Activated CD4-positive, alpha-beta T cell treated with anti-CD3 and anti-CD28 coated beads, Interleukin-2, amount 10 ng/mL, durations not matched to agents 7 days and 5 days (primary cell): ENCODE measurements at places on chromosomes 6 and 20. TPM values are rescaled to one million over a fixed set of nuclear protein-coding genes. Genes with fewer than 3 reads are reported as not detected.

The SERINC3 gene
- 82.2 TPM for total RNA-seq

The LHFPL5 gene
- not detected for total RNA-seq

The SNAP91 gene
- total RNA-seq: not detected

The BPI gene
- not detected for total RNA-seq

The PACRG gene
- total RNA-seq: not detected

The DZANK1 gene
- total RNA-seq: 1.7 TPM

The CLVS2 gene
- total RNA-seq: not detected

The TENT5A gene
- total RNA-seq: 2.0 TPM

The IPCEF1 gene
- total RNA-seq: 26.2 TPM

The RNF182 gene
- total RNA-seq: not detected

The MGME1 gene
- total RNA-seq: 36.8 TPM

The JPH2 gene
- not detected for total RNA-seq

The BEND3 gene
- 2.7 TPM for total RNA-seq

DNA sequence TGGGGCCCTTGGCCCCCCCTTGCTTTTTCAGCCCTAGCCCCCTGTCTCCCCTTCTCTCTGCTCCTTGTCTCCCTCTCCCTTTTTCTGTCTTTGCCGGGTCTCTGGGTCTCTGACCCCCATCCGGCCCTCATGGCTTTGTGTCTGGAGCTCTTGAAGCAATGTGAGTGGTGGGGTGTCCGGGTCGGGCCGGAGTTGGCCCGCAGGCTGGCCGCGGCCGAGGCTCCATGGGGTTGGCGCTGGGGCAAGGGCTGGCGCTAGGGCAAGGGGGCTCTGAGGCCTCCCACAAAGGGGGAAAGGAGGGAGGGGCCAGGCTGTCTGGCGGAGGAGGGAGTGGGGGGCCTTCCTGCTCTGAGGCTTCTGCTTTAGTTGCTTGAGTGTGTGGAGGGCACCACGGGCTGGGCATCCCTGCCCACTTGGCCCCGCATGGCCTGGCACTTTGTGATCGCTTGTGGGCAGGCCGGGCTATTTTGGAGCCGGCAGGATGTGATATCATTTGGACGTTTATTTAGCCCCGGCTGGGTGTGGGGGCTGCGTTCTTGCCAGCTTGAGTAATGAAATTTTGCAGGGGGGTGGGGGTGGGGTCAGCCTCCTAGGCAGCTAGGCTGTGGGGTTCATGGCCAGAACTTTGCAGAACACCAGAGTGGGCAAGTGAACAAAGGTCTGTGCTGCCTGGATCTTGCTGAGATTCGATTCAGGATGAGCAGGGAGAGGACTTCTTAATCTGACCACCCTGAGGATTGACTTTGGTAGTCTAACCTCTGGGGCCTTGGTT lies 78.7 kb upstream of the MYL9 start:
- peak overlapping the region; percentile 92 for H3K27ac ChIP-seq
- peak overlapping the region; percentile 94 for H3K4me3 ChIP-seq
- no peak for DNase-seq
- H3K4me1 ChIP-seq: peaks cover 64% of the 10 kb centered on the region
- H3K27me3 ChIP-seq: no peaks in the 10 kb centered on the region

GRCh38 chr6:40764726-40765125 lies 177.6 kb upstream of the LRFN2 start:
- H3K27me3 ChIP-seq: peaks cover 5% of the 10 kb centered on the region
- H3K4me1 ChIP-seq: no peaks in the 10 kb centered on the region
- H3K27ac ChIP-seq: no peak overlapping the region
- no peak for DNase-seq
- H3K4me3 ChIP-seq: no peak overlapping the region

- peaks cover 2% of the 10 kb centered on the region for H3K4me1 ChIP-seq
- H3K27ac ChIP-seq: no peak overlapping the region
- no peak for DNase-seq
Measured at GRCh38 chr20:18750735-18751134, 62.8 kb upstream of the SCP2D1 start.

GRCh38 chr6:10521104-10521808 lies at the start of gene GCNT2:
TSS of gene GCNT2 (plus strand) at chr6:10521351. CDS start at chr6:10528912, 7,561 bp downstream.
- H3K27ac ChIP-seq: no peak within 1 kb of the TSS
- peaks cover 10% of the 10 kb centered on the region for H3K4me1 ChIP-seq
- no peaks in the 10 kb centered on the region for H3K27me3 ChIP-seq
- DNase-seq: no peak
- no peak within 1 kb of the TSS for H3K4me3 ChIP-seq

DNA sequence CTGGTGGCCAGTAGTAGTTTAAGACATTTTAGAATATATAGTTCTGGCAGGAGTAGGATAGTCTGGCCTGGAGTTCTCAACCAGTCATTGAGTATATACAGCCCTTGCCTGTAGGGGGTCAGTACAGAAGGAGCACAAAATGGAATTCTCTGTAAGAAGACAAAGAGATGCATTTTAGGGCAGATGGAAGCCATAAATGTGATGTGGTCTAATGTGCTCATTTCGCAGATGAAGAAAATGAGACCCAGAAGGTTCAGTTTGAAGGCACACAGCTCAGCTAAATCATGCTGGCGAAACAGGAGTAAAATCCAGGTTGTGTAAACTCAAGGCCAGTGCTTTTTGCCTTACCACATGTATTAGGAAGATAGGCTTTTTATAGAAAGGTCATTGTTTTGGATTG lies 29.6 kb downstream of the QKI start:
- peaks cover 5% of the 10 kb centered on the region for H3K36me3 ChIP-seq
- no peaks in the 10 kb centered on the region for H3K27me3 ChIP-seq
- no peak overlapping the region for H3K27ac ChIP-seq

DNA sequence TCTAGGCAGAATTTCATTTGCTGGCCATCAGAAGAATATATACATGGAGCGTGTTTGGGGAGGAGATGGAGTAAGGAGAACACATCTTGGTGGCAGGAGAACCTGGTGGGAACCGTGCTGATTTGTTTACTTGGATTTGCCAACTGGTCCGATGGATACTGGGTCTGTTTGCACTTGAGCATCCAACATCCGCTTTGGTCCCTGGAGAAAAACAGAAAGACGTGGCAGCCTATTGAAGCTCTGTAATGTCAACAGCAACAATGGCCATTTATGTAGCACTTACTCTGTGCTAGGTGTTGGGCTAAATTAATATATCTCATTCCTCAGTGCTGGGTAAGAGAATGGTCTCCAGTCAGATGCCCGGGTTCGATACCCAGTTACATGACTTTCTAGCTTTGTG lies 125.6 kb downstream of the BCAS1 start:
- H3K36me3 ChIP-seq: no peaks in the 10 kb centered on the region
- H3K4me1 ChIP-seq: peaks cover 55% of the 10 kb centered on the region
- H3K27ac ChIP-seq: no peak overlapping the region
- H3K4me3 ChIP-seq: no peak overlapping the region

DNA sequence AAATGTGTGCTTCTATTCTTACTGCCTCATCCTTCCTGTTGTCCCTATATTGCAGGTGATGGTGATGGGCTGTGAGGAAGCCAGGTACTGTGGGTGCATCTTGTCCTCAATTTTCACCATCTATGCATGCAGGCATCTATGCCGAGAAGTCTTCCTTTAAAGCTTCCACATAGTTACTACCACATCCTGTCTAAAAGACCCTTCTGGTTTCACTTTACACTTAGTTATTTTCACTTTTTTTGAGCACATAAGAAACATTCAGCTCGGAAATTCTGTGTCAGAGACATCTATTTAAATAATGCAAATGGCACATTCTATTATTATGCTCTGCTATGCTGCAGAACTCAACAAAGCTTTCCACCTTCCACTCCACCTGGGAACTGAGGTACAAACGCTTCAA lies 28.2 kb upstream of the FABP7 start:
- no peaks in the 10 kb centered on the region for H3K27me3 ChIP-seq

DNA sequence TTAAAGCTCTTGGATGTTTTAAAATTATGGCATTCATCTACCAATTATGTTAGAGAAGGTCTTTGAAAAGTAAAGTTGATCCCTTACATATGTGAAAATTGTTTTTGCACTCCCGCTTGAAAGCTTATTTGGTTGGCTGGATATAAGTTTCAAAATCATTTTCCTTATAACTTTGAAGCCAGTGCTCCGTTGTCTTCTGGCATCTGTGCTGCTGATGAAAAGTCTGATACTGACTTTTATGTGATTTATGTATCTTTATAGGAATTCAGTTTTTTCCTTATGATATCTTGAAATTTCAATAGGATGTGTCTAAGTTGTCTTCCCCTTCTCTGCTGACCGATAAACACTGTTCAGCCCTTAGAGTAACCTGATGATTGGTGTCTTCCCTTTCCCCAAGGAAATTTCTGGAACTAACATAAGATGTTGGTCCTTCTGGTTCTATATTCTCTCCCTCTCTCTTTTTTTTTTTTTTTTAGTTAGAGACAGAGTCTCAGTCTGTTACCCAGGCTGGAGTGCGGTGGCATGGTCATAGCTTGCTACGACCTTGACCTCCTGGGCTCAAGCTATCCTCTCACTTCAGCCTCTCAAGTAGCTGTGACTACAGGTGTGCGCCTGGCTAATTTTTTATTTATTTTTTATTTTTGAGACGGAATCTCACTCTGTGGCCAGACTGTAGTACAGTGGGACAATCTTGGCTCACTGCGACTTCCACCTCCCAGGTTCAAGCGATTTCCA lies 12.7 kb downstream of the PANK2 start:
- H3K4me1 ChIP-seq: peaks cover 57% of the 10 kb centered on the region
- H3K36me3 ChIP-seq: peaks cover 12% of the 10 kb centered on the region
- H3K27ac ChIP-seq: peak overlapping the region; percentile 66
- no peak overlapping the region for H3K4me3 ChIP-seq
- DNase-seq: no peak

GRCh38 chr6:84908304-84908904 lies 144.0 kb upstream of the TBX18 start:
- no peaks in the 10 kb centered on the region for H3K4me1 ChIP-seq
- H3K4me3 ChIP-seq: no peak overlapping the region
- no peaks in the 10 kb centered on the region for H3K36me3 ChIP-seq
- no peak for DNase-seq
- H3K27ac ChIP-seq: no peak overlapping the region

- DNase-seq: no peak
- H3K4me1 ChIP-seq: peaks cover 34% of the 10 kb centered on the region
- peak overlapping the region; percentile 7 for H3K27ac ChIP-seq
Measured at GRCh38 chr6:13576017-13576416, 1.6 kb downstream of the SIRT5 start.

GRCh38 chr6:158500016-158500735 lies 59.7 kb upstream of the TMEM181 start:
- no peaks in the 10 kb centered on the region for H3K27me3 ChIP-seq
- DNase-seq: no peak
- no peak overlapping the region for H3K27ac ChIP-seq
- no peaks in the 10 kb centered on the region for H3K4me1 ChIP-seq
- H3K4me3 ChIP-seq: no peak overlapping the region

GRCh38 chr20:38302786-38303185 lies 1.2 kb upstream of the BPI start:
- DNase-seq: no peak
- H3K36me3 ChIP-seq: no peaks in the 10 kb centered on the region
- H3K27me3 ChIP-seq: peaks cover 42% of the 10 kb centered on the region
- peaks cover 19% of the 10 kb centered on the region for H3K4me1 ChIP-seq

- peaks cover 56% of the 10 kb centered on the region for H3K4me1 ChIP-seq
- H3K4me3 ChIP-seq: no peak overlapping the region
- H3K27me3 ChIP-seq: no peaks in the 10 kb centered on the region
- H3K36me3 ChIP-seq: peaks cover 58% of the 10 kb centered on the region
Measured at GRCh38 chr6:35640017-35640664, 48.6 kb downstream of the FKBP5 start.

DNA sequence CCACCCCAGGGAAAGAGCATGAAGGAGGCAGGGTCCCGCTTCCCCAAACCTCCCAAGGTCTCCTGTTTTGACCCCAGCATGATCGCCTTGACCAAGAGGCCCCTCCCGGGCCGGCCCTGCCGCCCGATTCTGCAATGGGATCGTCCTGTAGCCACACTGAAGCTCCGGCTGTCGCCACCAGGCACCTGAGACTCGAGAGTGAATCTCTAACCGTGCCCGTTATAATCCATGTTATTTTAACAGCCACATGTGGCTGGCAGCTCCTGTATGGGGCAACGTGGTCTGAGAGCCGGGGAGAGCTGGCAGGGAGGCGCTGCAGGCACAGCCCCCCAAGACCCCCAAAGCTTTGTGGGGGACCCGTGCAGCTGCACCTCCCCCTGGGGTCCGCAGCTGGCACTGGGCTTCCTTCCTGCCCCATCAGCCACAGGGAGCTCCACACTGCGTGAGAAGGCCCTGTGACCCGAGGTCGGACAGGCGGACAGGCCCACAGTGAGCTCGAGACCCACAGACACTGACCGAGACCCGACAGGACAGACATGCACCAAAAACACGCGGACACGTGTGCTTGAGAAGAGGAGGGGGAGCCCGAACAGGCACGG lies 51.3 kb downstream of the KCNQ2 start:
- no peak overlapping the region for H3K27ac ChIP-seq
- no peaks in the 10 kb centered on the region for H3K27me3 ChIP-seq
- no peaks in the 10 kb centered on the region for H3K36me3 ChIP-seq
- H3K4me3 ChIP-seq: no peak overlapping the region
- DNase-seq: no peak
- H3K4me1 ChIP-seq: no peaks in the 10 kb centered on the region

GRCh38 chr6:75550544-75551167 lies 51.0 kb upstream of the SENP6 start:
- H3K27me3 ChIP-seq: no peaks in the 10 kb centered on the region
- peaks cover 11% of the 10 kb centered on the region for H3K4me1 ChIP-seq
- DNase-seq: no peak
- no peaks in the 10 kb centered on the region for H3K36me3 ChIP-seq

DNA sequence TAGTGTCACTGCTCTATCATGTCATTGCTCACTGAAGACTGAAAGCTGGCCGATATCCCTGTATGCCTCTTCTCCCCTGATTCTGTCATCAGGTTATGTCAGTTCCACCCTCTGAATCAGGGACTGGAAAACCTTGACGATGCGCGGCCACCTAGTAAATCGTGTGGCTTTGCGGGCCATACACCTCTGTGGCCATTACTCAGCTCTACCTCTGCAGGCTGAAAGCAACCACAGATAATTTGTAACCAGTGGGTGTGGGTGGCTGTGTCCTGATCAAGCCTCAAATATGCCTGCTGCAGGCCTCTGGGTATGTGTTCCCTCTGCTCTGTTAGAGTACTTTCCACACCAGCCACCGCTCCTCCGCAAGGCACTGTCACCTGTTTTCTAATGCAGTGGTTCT lies 105.2 kb downstream of the GMPR start:
- H3K36me3 ChIP-seq: peaks cover 1% of the 10 kb centered on the region
- H3K27me3 ChIP-seq: no peaks in the 10 kb centered on the region
- no peak overlapping the region for H3K4me3 ChIP-seq
- no peak overlapping the region for H3K27ac ChIP-seq

- H3K27me3 ChIP-seq: no peaks in the 10 kb centered on the region
- H3K27ac ChIP-seq: no peak overlapping the region
- no peak overlapping the region for H3K4me3 ChIP-seq
- no peaks in the 10 kb centered on the region for H3K4me1 ChIP-seq
- no peak for DNase-seq
Measured at GRCh38 chr6:128899341-128900050, 16.6 kb downstream of the LAMA2 start.

DNA sequence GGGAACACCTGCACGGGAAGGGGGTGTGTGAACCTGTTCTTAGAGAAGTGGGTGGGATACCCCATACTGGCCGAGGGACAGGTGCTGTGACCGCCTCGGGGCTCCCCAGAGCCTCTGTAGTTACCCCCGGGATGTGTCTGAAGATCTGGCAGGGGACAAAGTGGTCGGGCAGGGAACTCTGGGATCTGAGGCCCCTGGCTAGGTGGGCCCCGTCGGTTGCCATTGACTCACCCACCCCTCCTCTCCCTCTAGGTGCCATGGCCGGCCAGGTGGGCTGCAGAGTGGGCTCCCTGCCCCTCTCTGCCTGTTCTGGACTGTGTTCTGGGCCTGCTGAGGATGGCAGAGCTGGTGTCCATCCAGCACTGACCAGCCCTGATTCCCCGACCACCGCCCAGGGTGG lies 4.3 kb downstream of the BIRC7 start:
- H3K4me1 ChIP-seq: no peaks in the 10 kb centered on the region
- no peak overlapping the region for H3K27ac ChIP-seq
- H3K36me3 ChIP-seq: no peaks in the 10 kb centered on the region
